ENCODE measurements at places on chromosomes 12 and 14.
A peak's percentile ranks its signal among the peaks of the same experiment; 100 is the strongest.

DNA sequence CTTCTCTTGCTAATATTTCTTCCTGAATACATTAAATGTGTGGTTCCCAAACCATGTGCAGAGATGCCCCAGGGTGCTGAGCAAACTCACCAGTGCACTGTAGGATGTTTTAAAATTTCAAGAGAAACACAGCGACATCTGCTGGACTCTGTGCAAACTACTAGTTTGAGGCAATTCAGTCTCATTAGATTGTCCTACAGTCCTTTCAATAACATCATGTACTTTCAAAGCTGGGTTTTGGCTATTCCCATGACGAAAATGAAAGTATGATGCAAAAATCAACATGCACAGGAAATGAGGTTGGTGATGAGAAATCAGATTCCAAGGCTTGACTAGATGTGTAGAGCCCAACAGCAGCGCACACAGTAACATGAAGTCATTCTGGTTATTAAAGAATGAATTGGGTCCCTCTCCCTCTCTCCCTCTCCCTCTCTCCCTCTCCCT, 66.3 kb downstream of the CLIP1 start:
- DNase-seq, result peak; percentile 65

- no peak for DNase-seq
These were observed 37.9 kb upstream of the PPM1A start for GRCh38 chr14:60211153-60211552.

- no peak for DNase-seq
These were observed 76.8 kb downstream of the TSPAN9 start for GRCh38 chr12:3154006-3154405.

DNA sequence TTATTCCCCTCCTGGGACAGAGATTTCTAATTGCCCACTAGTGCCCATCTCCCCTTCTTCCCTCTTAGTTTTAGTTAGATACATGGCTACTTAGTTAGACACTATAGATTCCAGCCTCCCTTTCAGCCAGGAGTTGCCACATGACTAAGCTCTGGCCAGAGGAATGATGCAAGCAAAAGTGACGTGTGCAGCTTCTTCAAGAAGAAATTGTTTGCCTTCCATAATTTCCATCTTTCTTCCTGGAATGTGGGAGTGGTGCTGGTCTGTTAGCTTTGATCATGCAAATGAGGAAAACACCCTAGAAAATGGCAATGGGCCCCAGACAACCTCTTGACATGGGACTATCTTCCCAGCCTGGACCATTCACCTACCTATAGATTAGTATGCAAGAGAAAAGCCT, 21.4 kb downstream of the CCDC177 start:
- no peak for DNase-seq

DNA sequence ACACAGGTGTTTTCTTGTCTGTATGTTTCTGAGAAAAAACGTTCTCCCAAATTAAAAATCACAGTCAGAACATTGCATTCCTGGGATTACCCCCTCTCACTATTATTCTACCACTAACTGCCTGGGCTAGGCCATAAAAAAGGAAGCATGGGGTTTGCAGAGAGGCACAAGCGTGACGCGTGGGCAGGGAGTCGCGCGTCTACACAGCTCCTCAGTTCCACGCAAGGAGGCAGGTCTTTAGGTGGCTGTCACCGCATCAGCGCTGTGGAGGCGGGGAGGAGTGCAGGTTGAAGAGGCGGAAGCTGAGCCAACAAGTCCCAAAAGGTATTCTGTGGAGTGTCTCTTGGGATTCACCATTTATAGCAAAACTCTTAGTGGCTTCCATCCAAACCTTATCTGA, 109.9 kb downstream of the RIMBP2 start:
- no peak for DNase-seq

- no peak for DNase-seq
These were observed 144.1 kb downstream of the NTF3 start for GRCh38 chr12:5575987-5576386.
